ENCODE measurements at places on chromosomes 7 and 10. TPM values are rescaled to one million over a fixed set of nuclear protein-coding genes. Genes with fewer than 3 reads are reported as not detected.

Gene NRP1
- 46.9 TPM for total RNA-seq

Gene SPRN
- 0.97 TPM for total RNA-seq

GRCh38 chr7:39616138-39616537 lies 7.2 kb upstream of the RALA start:
- DNase-seq = no peak

DNA sequence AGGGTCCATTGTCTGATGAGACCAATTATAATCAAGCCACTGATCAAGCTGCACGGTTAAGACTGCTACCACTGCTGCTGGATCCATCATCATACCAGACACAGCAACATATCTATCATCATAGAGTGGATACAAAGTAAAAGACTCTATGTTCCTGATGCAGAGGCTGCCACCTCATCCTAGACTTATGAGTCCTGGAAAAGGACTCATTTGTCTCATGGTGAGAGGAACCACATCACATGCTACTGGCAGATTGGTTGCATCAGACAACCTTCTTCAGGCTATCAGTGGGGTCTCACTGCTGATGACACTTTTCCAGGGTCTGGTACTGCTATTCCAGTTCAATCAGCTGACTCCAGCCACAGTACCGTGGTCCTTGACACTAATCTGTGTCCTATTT lies 79.0 kb downstream of the ABI1 start:
- DNase-seq = no peak

DNA sequence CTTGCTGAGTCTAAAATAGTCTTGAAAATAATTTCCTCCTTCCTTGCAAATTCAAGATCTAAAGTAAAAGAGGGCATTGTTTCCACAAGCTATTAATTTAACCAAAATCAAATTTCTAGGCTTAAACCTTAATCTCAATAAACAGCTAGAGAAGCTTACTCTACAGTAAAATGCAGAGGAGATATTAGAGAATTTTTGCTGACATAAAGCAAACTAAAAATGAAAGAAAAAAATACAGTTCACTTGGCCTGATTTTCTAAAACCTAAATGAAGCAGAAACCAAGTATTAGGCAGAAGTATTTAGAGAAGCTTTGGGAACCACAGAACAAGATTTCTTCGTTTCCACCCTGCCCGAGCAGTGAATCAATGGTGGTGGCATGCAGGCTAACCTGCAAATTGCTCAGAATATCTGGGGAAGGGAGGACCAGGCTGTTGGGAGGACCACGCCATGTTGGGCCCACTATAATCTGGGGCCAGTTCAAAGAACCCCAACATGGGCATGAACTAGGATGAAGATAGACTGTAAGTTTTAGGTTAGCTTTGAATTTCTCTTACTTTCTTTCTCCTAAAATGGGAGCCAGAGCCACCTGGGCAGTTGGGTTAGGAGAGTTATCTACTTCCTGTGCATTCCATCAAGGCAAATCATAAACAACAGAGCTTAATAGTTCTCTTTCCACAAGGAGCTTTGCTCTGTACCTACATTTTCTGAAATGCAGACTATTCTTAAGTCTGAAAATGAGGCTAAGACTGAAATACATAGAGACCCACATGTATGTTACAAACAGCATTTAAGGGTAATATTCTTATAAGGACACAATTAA lies 4.1 kb downstream of the LAMB1 start:
- DNase-seq = no peak

GRCh38 chr7:102892631-102893278 lies 20.0 kb upstream of the LRRC17 start:
- DNase-seq = no peak

DNA sequence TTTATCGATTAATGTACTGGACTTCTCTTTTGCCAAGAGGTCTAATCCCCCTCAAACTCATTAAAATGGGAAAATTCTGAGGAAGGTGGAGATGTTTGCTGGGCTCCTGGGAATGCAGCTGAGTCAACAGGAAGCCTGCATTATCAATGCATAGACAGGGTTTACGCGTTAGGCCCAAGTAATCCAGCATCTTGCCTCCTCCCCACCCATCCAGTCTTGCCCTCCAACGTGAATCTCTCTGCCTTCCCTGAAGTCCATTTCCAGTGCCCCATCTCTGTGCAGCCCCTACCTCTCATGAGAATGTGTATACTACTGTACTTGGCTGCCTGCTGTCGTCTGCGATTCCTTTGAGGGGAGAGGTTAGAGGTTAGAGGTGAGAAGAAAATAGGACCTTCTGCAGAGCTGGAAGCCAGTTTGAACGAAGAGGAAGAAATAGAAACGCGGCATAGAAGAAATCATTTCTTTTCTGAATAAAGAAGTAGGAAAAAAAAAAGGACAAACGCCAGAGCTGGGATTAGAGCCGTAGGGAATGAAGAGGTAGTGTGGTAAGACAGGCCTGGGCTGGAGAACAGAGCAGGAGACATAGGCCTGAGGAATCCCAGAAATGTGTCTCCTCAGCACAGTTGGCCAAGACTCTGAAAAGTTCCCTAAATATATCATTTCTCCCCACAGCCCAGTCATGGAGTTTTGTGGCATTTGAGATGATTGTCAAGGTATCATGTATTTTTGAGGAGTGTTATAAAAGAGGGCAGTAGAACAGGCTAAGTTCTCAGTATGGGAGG lies 75.6 kb downstream of the MYOF start:
- peak; percentile 41 for DNase-seq

DNA sequence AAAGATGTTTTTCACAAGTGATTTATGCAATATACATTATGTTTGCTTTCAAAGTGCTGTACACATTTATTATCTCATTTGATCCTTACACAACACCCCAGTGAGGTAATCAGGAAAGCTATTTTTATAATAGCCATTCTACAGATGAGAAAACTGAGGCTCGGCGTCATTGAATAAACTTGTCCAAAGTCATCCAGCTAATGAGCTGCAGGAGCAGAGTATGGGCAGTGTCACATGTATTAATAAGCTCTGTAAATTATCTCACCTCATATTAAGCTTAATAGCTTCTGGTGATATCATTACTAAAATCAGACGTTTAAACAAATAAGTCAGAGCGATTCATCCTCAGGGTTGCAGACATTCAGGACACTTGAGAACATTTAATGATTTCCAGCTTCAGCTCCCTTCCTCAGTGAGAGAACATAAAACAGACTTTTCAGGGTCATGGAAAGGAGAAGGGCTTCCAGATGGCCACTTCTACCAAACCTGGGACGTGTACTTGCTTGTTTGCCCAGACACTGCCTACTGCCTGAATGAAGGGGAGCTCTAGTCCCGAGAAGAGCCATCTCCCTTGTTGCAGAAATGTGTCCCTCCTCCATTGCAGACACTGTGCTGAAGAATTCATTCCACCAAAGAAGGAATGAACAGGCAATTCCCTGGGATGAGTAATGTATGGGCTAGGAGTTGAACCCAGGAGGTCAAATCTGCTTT lies 20.5 kb upstream of the FZD1 start:
- no peak for DNase-seq

DNA sequence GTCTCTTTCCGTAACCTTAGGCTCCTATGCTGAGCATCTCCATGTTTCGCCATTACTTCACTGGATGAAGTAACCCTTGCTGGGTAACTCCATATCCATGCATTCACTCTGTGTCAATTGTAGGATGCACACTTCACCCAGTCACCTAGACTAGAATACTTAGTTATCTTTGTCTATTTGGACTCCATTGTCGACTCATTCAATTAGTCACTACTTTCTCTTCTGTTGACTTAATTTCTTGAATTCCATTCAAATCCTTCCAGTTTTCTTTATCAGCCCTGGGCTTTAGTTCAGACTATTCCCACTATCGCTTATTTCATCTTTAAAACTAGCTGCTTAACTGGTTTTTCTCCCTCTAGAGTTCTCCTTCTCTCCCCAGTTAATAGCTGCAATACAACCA lies 111.3 kb upstream of the TNS3 start:
- no peak for DNase-seq

GRCh38 chr10:62182595-62182994 lies 86.0 kb downstream of the RTKN2 start:
- DNase-seq = no peak

GRCh38 chr7:71313553-71313952 lies 181.6 kb downstream of the GALNT17 start:
- no peak for DNase-seq

DNA sequence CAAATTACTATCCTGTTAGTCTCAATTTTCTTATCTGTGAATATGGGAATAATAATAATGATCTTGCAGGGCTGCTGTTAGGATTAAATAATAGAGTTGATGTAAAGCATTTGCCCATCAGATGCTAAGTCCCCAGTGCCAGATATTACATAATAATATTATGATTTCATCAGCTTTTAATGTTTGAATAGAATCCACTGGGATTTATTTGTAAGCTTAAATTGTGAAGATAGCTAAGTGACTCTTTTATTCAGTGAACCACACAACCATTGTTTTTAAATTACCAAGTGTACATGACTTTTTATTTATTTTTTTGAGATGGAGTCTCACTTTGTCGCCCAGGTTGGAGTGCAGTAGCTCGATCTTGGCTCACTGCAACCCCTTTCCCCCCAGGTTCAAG lies 510.3 kb upstream of the DPP6 start:
- no peak for DNase-seq
